ENCODE measurements at places on chromosomes 13 and 19.
A peak's percentile ranks its signal among the peaks of the same experiment; 100 is the strongest.

- no peak for DNase-seq
These were observed 23.1 kb downstream of the MAU2 start for GRCh38 chr19:19343762-19344161.

DNA sequence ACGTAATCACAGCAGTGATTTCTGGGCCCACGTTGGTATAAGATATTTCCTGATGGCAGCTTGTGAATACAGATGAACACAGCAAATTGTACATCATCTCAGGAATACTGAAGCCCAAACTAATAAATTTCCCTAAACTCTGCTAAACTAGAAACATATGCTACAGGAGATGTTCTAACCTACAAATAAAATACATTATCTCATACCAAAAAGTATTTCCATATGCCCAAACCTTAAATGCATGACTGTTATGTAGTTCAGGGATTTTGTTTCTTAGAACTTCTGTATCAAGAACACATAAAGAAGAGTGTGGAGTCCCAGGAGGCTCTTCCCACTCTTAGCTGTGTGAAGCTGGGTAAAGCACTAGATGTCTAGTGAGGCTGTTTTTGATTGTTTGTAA lies 138.4 kb downstream of the RFC3 start:
- DNase-seq = no peak

- DNase-seq = no peak
These were observed 32.6 kb downstream of the KBTBD6 start for GRCh38 chr13:41099986-41100385.

GRCh38 chr13:34357435-34358232 lies 539.7 kb downstream of the RFC3 start:
- no peak for DNase-seq

- DNase-seq = peak; percentile 63
These were observed 203.1 kb upstream of the EDNRB start for GRCh38 chr13:78121459-78122348.

- DNase-seq = no peak
These were observed 104.3 kb downstream of the KCNRG start for GRCh38 chr13:50119591-50119990.

DNA sequence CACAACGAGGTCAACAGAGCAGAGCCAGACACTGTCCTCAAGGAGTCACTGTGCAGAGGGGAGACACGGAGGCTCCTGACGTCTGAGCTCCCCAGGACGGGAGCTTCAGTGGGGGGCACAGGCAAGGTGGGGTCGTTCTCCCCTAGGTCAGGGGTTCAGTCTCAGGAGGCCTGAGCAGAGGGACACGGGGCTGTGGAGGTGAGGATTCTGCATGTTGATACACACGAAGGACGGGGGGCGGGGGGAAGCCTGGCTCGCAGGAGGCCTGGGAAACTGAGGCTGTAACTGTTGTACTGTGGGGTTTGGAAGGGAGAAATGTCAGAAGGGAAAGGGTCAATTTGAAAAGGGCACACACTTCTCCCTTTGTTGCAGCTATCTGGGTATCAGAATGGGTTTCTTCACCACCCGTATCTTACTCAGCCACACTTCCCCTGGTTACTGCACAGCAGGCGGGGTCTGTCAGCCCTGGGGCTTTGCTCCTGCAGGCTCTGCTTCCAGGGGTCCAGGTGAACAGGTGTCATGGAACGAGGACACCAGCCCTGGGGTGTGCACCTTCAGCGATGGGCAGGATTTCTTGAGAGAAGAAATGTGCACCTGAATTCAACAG lies 748 bp upstream of the SIGLEC8 start:
- DNase-seq = no peak

Data from cerebellar cortex (tissue), 1 donor.